ENCODE measurements at places on chromosomes 11 and 22.
A peak's percentile ranks its signal among the peaks of the same experiment; 100 is the strongest.

DNA sequence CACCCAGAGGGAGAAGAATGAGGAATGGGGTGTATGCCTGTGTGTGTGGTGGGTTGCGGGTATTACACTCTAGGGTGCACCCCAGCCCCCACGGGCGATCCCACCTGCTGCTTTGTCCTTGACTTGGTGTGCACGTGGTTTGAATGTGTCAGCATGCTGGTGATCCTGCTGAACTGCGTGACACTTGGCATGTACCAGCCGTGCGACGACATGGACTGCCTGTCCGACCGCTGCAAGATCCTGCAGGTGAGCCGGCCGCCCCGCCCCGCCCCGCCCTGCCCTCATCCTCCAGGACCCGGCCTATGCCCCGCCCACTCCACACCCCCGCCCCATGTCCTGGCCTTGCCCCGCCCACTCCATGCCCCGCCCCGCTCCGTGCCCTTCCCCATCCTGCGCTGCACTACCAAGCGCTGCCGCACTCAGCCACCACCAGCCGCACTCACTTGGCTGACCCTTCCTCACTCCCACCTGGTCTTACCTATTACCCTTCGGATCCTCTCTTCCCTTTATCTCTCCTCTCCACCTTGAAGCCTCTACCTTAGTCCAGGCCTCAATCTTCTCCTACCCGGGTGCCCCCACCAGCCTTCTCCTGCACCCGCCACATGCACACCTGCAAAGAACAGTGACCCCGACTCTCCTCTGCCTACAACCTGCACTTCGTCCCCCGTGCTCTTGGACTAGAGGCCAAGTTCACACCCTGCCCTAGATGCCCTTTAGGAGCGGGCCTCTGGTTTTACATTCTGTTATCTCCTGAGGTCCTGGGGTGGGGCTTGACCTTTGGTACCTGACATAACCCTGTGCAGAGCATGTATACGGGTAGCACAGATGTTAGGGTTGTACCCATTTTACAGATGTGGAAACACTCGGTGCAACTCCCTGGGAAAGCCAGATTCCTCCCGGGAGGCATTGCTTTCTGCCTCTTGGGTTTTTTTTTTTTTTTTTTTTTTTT, 27.7 kb downstream of the CACNA1I start:
- DNase-seq = peak; percentile 62

GRCh38 chr11:134944986-134945385, 532.9 kb upstream of the B3GAT1 start:
- no peak for DNase-seq

- DNase-seq = no peak
Measured at GRCh38 chr11:77127235-77127911, 673 bp upstream of the MYO7A start.

GRCh38 chr11:82194521-82194920, 539.1 kb downstream of the FAM181B start:
- DNase-seq = no peak

- no peak for DNase-seq
Measured at GRCh38 chr11:44450295-44450932, 115.0 kb upstream of the CD82 start.

DNA sequence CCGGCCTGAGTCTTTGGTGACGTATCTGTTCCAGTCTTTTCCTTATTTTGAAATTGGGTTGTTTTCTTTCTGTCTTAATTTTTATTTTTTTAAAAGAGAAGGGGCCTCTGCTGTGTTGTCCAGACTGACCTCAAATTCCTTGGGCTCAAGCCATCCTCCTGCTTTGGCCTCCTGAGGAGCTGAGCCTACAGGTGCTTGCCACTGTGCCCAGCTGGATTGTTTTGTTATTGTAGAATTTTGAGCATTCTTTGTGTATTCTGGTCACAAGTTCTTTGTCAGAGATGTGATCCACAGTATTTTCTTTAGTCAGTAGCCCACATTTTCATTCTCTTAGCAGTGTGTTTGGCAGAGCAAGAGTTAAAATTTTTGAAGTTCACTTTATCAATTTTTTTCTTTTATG, 100.1 kb downstream of the ATXN10 start:
- no peak for DNase-seq

Measured in activated naive CD4-positive, alpha-beta T cell (primary cell).